MCF 10A (cell line): ENCODE measurements at places on chromosomes 3 and 15. TPM values are rescaled to one million over a fixed set of nuclear protein-coding genes. Genes with fewer than 3 reads are reported as not detected.

Gene ATP8B4
- total RNA-seq, result not detected in 2 replicates

Gene GOLGA8R
- total RNA-seq, result 3.0 and 5.3 TPM in 2 replicates

GRCh38 chr15:39448409-39448808 is 132.5 kb upstream of the THBS1 start:
- H3K27ac ChIP-seq, result no peak overlapping the region
- H3K27me3 ChIP-seq, result no peaks in the 10 kb centered on the region
- DNase-seq, result no peak
- H3K4me3 ChIP-seq, result no peak overlapping the region
- no peaks in the 10 kb centered on the region for H3K36me3 ChIP-seq

- peaks cover 28% of the 10 kb centered on the region for H3K4me1 ChIP-seq
- peaks cover 11% of the 10 kb centered on the region for H3K36me3 ChIP-seq
Measured at GRCh38 chr3:11619946-11620652, 23.6 kb downstream of the VGLL4 start.

DNA sequence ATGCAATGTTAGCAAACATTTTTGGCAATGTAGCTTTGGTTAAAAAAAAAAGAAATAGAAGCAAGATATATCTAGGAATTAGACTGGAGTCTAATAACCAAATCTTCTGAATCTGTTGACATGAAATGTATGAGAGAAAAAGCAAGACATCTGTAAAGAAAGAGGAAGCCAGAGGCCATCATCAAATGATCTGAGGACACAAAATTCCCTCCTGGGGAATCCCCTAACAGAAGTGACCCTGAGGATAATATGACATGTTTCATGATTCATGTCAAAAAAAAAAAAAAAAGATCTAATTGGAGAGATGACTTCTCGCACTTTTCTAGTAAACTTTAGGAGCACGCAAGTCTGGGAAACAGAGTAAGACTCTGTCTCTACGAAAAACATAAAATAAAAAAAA is 70.9 kb downstream of the IMPG2 start:
- no peaks in the 10 kb centered on the region for H3K36me3 ChIP-seq
- H3K27me3 ChIP-seq, result no peaks in the 10 kb centered on the region
- H3K4me1 ChIP-seq, result peaks cover 16% of the 10 kb centered on the region
- H3K4me3 ChIP-seq, result no peak overlapping the region

GRCh38 chr3:57743496-57743895 is 12.6 kb upstream of the SLMAP start:
- no peak overlapping the region for H3K27ac ChIP-seq
- H3K4me1 ChIP-seq, result peaks cover 5% of the 10 kb centered on the region
- H3K4me3 ChIP-seq, result no peak overlapping the region
- no peaks in the 10 kb centered on the region for H3K36me3 ChIP-seq
- no peak for DNase-seq

- peaks cover 72% of the 10 kb centered on the region for H3K36me3 ChIP-seq
- peaks cover 7% of the 10 kb centered on the region for H3K4me1 ChIP-seq
- H3K4me3 ChIP-seq, result no peak overlapping the region
- no peak overlapping the region for H3K27ac ChIP-seq
Measured at GRCh38 chr3:31687020-31687802, 154.5 kb downstream of the STT3B start.

DNA sequence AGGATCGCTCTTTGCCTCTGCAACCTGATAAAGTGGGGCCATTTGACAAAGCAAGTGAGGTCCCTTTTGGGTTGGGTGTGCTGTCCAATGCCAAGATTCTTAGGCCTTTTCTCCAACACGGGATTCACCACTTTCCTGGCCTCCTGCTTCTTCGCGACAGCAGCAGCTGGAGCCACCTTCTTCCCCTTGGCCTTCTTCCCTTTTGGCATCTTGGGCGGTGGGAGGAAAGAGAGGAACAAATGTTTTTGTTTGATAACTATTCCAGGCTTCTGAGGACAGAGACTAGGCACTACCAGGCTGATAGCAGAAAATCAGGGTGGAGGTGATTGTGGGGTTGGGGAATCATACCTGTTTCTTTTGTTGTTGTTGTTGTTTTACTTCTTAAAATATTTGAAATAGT is 30.0 kb upstream of the FAM81A start:
- no peaks in the 10 kb centered on the region for H3K27me3 ChIP-seq
- no peaks in the 10 kb centered on the region for H3K4me1 ChIP-seq
- no peak overlapping the region for H3K4me3 ChIP-seq

- no peaks in the 10 kb centered on the region for H3K36me3 ChIP-seq
- H3K27me3 ChIP-seq, result peaks cover 20% of the 10 kb centered on the region
- no peak overlapping the region for H3K4me3 ChIP-seq
- no peaks in the 10 kb centered on the region for H3K4me1 ChIP-seq
- H3K27ac ChIP-seq, result no peak overlapping the region
Measured at GRCh38 chr3:157566596-157566995, 63.4 kb upstream of the VEPH1 start.

Gene ZCWPW2
- total RNA-seq, result 0.77 and 1.0 TPM in 2 replicates

DNA sequence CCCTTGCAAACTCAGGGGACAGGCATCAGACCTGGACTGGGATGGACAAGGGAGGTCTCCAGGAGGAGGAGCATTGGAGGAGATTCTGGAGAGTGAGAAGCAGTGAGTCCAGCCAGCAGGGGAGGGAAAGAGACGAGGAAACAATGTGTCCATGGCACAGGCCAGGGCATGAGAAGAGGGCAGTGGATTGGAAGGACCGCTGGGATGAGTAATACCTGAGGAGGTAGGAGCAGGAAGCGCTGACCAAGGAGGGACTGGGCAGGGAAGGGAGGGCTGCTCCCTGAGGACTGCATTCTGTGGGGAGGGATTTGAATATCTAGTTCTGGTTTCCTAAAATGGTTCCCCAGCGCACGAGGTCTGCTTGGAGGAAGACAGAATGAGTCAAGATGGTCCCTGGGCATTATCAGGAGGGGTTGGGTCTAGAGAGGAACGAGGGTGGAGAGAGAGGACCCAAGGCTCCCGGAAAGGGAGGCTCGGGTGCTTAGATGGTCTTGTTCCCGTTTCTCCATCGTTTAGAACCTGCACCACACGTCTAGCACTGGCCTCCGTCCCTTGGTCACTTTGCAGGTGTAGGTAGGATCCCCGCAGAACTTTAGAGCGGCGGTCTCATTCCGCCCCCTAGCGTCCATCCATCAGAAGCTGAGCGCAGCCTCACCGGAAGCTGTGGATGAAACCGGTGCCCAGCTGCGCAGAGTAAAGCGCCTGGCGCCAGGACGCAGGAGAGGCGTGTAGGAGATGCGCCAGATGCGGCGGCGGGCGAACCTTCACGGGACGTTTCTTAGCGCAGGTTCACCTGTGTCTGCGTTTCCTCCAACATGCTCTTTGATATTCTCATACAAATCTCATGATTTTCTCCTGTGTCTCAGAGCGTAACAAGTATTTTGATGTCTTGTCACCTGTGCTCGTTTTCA is 190.7 kb upstream of the NDN start:
- no peak overlapping the region for H3K27ac ChIP-seq
- H3K27me3 ChIP-seq, result no peaks in the 10 kb centered on the region
- DNase-seq, result no peak
- H3K36me3 ChIP-seq, result peaks cover 6% of the 10 kb centered on the region
- no peak overlapping the region for H3K4me3 ChIP-seq
- H3K4me1 ChIP-seq, result no peaks in the 10 kb centered on the region
